ENCODE measurements at places on chromosomes 1 and 21.

- no peak overlapping the region for H3K4me3 ChIP-seq
- DNase-seq = no peak
- no peak overlapping the region for H3K27ac ChIP-seq
- no peaks in the 10 kb centered on the region for H3K36me3 ChIP-seq
Measured at GRCh38 chr1:45908611-45909140, 105.3 kb downstream of the MAST2 start.

- no peak overlapping the region for H3K27ac ChIP-seq
- H3K36me3 ChIP-seq = no peaks in the 10 kb centered on the region
- H3K4me3 ChIP-seq = no peak overlapping the region
- DNase-seq = no peak
- H3K27me3 ChIP-seq = no peaks in the 10 kb centered on the region
- H3K4me1 ChIP-seq = no peaks in the 10 kb centered on the region
Measured at GRCh38 chr1:3503525-3503886, 49.0 kb downstream of the ARHGEF16 start.

GRCh38 chr1:226984521-226985238 lies 44.6 kb downstream of the COQ8A start:
- H3K36me3 ChIP-seq = no peaks in the 10 kb centered on the region
- H3K4me1 ChIP-seq = peaks cover 4% of the 10 kb centered on the region
- H3K27me3 ChIP-seq = no peaks in the 10 kb centered on the region
- no peak overlapping the region for H3K4me3 ChIP-seq

DNA sequence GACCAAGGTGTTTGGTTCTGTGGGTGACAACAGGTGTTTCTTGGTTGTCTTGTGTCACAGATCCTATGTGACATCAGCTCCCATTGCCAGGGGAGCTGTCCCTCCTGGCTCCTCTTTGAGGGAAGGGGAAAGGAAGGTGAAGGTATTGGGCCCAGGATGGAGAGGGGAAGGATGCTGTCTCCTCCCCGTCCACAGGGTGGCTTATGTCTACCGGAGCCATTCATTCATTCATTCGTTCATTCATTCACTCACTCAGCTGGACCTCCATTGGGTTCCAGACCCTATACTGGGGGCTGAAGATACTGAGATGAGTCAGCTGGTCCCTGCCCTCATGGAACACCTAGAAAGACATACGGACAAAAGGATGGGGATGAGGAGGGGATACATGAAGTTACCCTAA lies 38.9 kb downstream of the EPHB2 start:
- DNase-seq = no peak
- no peaks in the 10 kb centered on the region for H3K36me3 ChIP-seq
- H3K4me1 ChIP-seq = peaks cover 9% of the 10 kb centered on the region

- no peak overlapping the region for H3K4me3 ChIP-seq
- H3K4me1 ChIP-seq = no peaks in the 10 kb centered on the region
- no peaks in the 10 kb centered on the region for H3K27me3 ChIP-seq
- no peaks in the 10 kb centered on the region for H3K36me3 ChIP-seq
- no peak overlapping the region for H3K27ac ChIP-seq
Measured at GRCh38 chr1:244749230-244750016, 86.0 kb upstream of the COX20 start.
